NCI-H774 (cell line): ENCODE measurements at places on chromosomes 5 and 9.
A peak's percentile ranks its signal among the peaks of the same experiment; 100 is the strongest.

DNA sequence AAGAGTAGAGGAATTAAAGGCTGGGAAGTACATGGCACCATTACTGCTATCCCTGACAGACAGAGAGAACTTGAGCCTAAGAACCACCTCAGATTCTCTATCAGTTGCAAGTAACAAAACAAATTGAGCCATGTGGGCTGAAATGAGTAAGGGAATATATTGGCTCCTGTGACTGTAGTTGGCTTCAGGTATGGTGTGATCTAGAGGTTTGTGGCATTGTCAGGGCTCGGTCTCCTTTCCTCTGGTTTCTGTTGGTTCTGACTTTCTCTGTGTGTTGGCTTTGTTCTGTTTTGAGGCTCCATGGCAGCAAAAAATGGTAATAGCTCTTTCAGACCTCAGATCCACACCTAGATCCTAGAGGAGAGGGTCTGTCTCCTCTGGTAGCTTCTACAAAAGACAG, 5.7 kb downstream of the GALNT10 start:
- no peak for DNase-seq

DNA sequence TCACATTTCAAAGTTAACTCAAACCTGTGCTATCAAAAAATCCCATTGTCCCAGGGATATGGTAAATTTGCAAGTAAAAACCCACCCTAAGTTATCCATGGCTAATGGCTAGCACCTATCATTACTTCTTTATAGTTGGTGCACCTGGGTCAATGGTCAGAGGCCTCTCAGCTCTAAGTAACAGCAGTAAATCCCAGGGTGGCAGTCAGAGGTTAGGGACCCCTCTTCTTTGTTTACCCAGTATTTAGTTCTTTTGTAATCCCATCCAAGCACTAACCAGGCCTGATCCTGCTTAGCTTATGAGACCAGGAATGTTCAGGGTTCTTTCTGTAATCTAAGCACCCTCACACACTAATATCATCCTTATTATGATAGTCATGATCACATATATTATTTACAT, 52.1 kb upstream of the WWC1 start:
- DNase-seq = no peak

- DNase-seq = no peak
These were observed 45.2 kb upstream of the IL6ST start for GRCh38 chr5:56039985-56040384.

GRCh38 chr5:172031894-172032461, 25.5 kb upstream of the FBXW11 start:
- DNase-seq = no peak

DNA sequence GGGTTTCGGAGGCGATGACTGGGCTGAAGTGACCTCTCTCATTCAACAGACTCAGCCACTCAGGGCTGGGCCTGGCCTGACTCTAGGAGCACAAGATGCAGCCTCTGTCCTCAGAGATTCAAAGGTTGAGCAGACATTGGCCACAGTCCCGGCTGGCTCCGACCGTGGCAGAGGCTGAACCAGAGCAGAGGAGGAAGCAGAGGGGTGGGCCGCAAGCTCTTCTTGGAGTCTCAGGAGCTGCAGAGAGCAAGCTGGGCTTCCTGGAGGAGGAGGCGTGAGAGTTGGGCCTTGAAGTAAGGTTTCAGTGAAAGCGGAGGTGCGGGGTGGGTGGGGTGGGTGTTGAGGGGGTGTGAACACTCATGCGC, 37.6 kb downstream of the ALG2 start:
- DNase-seq = no peak

DNA sequence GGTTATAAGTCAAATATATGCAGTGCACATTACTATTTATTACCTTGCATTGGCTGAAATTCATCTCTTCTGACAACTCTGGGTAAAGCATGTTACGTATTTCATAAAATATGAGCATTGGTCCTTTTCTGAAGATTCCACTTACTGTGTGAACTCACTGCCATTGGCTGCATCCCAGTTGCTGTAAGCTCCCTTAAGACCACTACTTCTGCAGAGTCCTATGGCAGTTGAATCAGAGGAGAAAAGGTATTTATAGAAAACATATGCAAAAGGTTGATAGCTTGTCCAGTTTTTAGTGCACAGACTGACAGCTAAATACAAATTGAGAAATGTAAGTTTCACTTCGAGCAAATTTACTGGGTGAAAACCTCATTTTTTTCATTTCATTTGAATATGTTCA, 394.6 kb upstream of the ARRDC3 start:
- DNase-seq = no peak

DNA sequence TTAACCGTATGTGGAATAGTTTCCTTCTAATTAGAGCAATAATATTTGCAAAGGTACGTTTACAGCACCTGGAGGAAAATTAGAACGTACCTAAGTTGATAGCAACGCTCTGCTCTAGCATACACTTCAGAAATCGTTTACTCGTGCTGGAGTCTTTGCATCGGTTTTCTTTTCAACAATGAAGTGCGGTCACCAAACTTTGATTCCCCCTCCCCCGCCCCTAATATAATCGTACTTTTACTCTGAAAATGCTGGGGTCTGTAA, 506 bp downstream of the ADAMTS19 start:
- no peak for DNase-seq

DNA sequence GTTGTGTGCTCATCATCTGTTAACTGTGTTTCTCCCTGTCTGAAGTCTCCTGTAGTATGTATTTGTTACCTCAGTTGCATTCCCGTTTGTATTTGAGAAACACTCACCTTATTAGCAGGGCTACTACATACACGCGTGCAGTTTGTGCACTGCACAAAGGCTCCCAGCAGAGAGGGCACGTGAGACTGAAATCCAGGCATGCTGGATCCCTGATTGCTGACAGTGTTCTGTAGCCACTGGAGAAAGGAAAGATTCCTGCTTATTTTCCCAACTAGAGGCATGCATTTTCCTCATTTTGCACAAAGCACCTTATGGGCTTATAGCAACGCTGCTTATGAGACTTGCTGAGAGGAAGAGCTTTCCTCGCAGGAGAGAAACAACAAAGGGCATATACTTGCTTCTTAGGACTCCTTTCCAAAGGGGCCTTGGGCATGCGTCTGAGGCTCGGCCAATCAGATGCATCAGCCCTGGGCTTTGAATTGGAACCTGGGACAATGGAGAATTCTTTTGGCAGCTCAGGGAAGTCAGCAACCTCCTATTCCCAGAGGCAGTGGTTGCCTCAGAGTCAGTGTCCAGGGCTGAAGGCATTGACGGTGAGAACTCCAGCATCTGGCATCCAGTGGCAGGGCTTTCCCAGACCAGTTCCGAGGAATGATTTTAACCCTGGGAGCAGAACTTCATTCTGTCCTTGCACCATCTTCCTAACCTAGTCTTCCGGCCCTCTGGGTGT, 9.9 kb upstream of the MEGF10 start:
- peak; percentile 46 for DNase-seq
